ENCODE measurements at places on chromosomes 16 and 17.

GRCh38 chr17:12098568-12098967 lies 77.9 kb downstream of the MAP2K4 start:
- no peak for DNase-seq

- DNase-seq: no peak
Observed at GRCh38 chr17:66379996-66380395, 77.6 kb downstream of the PRKCA start.

- DNase-seq: no peak
Observed at GRCh38 chr17:14228903-14229302, 7.8 kb downstream of the CDRT15 start.

DNA sequence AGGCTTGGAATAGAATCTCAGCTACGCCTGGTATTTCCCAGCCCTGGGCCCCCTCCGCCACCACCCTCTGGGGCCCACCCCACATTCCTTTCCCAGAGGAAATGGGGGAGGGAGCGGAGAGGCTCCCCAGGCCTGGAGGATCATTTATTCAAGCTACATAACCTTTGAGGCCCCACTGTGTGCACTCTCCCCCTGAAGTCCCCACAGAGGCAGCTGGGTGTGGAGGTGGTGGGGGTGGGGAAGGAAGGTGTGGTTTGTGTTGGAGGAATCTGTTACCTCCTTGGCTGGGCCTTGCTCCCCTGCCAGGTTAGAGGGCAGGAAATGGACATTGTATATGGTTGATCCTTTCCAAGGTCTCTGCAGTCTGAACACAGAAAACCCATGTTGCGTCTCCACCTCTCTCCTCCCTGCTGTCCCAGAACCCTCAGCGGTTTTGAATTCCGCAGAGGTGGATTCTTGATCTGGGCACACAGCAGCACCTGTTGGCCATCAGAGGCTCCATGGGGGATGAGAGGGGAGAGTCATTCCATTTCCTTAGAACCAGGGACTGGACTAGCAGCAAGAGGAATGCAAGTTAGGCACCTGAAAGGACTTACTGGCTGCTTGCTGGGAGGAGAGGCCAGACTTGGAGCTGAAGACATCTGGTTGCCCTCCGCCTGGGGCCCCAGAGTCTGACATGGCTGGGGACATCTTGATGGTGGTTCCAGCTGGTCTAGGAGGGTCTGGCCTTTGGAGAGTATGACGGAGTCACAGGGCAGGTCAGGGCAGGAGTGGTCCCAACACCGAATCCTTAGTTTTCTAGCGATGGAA lies 23.0 kb downstream of the ARHGAP23 start:
- DNase-seq: no peak

DNA sequence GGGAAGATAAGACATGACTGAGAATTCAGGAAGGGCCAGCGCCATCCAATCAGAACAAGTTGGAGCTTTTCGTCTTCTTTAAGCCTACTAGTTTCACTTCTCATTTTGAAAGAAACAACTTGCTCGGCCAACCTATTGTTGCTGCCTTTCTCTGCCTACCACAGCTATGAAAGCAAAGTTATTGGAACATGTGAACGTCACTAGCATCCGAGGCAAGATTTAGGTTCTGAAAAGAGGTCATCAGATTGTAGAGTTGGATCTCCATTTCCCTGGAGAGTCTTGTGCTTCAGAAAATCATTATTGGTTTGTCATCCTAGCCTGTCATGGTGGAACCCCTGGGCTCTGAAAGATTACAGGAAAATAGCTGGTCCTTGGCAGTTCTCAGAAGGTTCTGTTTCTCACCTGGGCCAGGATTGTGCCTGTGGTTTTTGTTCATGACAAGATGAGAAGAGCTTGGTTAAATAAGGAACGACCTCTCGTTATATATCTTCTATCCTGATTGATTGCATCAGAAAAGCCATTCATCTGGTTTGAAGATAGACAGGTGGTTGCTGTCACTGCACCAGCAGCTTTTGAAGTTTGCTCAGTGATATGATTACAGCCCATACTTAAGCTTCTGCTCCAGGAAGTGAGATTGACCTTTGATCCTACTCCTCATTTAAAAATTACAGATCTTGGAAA lies 25.3 kb downstream of the CDH13 start:
- no peak for DNase-seq

DNA sequence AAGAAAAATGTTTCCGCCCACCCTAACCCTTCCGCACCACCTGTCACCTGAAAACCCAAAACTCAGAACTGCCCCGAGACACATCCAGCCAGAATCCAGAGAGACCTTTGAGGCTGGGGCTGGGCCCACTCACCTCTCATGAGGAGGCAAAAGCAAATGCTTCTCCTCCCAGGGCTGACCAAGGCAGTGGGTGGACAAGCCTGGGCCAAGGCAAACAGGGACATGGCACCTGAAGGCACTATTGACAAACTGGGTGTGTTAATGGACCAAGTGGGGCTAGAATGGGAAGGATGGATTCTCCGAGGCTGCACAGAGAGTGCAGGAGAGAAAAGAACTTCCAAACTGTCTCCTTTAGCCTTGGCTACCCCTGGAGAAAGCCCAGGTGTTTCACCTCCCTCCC lies 54.4 kb downstream of the SOX9 start:
- DNase-seq: no peak

DNA sequence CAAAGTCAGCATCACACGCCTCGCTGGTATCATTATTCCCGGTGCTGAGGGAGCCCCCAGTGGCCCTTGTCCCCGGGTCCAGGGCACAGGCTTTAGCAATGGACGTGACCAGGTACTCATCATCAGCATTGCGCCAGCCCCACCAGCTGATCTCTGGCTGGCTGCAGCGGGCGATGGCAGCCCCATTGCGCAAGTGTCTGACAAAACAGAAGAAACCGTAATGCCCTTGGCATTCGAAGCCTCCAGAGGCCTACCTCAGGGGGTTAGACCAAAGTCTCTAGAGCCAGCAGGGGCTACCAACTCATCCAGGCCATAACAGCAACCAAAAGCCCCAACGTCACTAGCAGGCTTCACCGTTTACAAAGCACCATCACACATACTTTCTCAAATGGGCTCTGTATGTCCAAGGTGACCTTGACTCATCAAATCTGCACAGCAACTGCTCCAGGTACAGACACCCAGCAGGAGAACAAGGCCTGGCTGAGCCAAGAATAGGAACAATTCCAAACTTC lies 7.3 kb downstream of the MTMR4 start:
- no peak for DNase-seq

DNA sequence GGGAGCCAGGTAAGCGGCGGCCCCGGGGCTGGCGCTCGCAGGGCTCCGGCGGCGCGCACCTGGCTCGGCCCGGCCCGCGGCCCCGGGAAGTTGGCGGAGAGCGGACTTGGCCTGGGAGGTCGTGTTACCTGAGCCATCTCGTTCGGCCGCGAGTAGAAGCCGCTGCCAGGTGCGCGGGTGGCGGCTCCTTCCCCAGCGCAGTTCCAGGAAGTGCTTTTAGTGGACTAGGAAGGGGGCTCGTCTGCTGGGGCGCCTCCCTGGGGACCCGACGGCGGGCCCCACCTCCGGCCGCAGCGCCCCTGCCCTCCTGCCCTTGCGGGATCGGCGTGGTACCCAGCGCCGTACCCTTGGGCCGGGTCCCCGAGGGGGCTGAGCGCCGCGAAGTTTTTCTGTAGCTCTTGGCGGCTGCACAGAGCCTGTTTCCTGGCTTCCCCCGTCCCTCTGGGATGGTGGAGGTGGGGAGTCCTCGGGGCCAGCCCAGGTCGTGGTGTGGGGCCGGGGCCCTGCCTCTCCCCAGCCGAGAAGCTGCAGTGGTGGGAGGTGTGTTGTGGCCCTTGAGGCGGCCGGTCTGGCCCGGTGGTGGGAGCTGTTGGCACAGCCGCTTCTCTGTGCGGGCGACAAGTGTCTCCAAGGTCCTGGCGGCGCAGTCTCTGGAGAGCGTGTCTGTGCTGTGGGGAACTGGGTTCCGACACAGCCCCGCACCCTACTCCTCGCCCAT lies 96.9 kb downstream of the RAB11FIP4 start:
- DNase-seq: no peak

- peak; percentile 0 for DNase-seq
Observed at GRCh38 chr16:85387171-85387507, 226.0 kb upstream of the GSE1 start.

DNA sequence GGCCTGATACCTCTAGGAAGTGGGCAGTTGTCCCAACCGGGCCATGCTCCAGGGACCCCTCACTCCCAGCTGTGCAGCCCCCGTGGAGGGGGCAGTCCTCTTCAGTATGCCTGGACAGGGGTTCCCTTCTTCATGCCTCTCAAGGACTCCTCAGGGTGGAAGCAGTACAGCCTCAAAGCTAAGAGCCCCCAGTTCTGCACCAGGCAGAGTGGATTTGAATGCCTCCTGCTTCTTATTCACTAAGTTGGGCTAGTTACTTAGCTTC lies 23.9 kb upstream of the ST6GALNAC1 start:
- no peak for DNase-seq

DNA sequence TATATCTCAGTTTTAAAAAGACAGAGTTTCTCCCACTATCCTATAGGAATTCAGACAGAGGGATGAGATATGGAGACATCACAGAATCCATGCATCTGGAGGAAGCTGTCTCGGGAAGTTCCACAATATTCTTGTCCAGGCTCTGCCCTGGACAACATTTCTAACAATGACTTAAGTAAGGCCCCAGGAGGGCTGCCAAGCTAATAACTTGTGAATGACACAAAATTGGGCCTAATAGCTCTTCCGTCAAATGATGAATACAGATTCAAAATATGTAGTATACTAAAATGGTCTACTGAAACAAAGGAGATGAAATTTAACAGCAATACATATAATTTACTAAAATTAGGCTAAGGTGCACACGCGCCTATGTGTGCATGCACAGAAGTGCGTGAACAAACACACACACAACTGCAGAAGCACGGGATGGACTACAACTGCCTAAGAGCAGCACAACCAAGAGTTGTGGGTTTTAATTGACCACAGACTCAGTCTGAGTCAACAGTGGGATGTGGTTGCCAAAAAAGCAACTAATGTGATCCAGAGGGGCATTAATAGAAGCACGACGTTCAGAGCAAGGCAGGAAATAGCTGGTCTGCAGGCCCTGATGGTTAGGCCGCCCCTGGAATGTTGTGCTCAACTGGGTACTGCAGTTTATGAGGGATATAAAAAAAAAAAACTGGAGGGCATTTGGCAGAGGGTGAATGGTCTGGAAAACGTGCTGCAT lies 26.3 kb upstream of the HS3ST2 start:
- DNase-seq: no peak

- DNase-seq: peak; percentile 42
Observed at GRCh38 chr17:27581016-27581415, 50.0 kb upstream of the LGALS9 start.

DNA sequence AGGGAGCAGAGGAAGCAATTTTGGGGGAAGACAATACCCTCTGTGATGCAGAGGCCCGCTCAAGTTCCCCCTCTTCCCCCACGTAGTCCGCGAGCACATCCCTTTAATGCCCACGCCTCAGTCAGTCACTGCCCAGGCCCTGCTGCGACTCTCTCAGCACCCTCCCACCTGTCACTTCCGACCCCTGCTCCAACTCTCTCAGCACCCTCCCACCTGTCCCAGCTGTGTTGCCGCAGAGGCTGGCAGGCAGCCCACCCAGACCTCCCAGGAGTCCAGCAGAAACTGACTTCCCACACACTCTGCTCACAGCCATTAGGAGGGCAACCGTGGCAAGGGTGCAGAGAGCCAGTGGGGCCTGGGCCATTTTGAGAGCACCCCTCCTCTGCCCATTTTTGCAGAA lies 92.7 kb downstream of the WSCD1 start:
- no peak for DNase-seq

DNA sequence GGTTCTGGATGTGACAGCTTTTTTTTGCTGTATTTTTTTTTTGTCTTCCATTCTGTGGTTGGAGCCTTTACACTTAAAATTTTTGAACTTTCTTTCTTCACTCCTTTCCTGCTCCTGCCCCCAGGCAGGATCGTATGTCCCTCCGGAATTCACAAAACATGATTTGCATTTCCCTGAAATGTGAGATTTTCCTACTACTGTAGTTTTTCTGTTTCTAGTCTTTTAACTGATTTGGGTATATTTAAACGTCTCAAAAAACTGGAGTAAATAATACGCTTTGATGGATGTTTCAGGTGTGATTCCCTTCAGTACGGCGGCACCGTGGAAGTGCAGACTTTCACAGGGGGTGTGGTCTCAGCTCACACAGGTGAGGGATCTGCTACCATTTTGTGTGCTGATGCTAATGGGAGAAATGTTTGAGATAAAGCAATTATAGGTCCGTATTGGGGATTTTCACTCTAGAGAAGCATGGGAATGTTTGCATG lies 686 bp downstream of the SRCAP start:
- no peak for DNase-seq

DNA sequence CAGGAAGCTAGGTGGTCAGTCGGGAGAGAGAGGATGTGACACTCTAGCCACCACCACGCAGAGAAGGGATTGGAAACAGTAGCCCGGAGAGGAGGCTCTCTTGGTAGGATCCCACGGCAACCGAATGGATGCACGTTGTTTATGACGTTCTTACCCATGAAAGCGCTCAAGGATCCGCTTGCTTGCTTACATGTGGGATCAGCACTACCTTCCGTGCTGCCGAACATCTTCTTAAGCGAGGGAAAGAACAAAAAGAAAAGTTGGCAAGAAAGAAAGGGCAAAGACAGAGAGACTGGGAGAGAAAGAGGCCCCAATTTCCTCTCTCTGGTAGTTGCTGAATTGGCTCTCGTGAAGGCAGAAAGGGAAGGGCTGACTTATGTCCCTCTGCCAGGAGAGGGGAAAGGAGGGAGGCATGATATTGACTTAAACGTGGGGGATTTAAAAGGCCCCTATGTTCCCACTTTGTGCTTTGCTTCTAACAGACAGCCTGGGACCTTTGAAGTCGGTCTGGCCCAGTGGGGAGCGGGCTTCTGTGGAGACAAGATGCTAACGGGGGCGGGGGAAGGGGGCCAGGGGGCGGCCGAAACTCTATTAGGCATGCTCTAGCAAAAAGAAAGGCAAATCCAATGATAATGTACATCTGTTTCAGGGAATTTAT lies 35.4 kb downstream of the SNX20 start:
- DNase-seq: no peak

- peak; percentile 26 for DNase-seq
Observed at GRCh38 chr17:82100502-82101298, 2.7 kb upstream of the FASN start.

DNA sequence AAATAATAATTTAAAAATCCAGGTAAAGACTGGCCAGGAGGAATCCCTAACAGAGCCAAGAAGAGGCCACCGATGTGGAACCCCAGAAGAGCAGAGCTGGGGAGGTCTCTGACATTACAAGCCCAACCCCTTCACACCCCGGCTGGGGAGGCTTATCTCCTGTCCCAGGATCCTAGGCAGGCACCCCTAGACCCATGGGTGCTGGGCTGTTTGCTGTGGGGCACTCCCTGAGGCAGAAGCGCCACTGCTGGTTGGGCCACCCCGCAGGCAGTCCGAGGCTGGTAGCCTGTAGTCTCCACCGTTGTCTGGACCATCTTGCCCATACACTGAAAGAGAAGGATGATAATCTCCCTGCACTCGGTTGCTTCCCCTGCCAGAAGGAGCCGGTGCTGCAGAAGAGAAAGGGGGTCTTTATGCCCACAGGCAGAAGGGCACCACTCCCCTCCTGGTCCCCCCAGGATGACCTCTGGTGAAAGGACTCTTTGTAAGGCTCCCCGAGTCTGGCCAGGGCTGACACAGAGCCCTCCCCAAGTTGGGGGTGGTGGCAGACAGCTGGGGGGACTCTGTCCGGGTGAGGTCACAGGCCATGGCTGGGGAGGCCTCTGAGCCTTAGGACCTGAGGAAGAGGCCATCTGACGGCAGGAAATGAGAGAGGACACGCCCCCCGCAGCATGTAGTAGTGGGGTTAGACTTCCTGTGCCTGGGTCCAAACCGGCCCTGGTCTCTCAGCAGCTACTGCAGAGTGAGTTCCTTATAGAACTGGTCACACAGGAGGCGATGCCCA lies 34.2 kb downstream of the CFAP20 start:
- DNase-seq: no peak

- no peak for DNase-seq
Observed at GRCh38 chr16:70744366-70744765, 56.6 kb downstream of the VAC14 start.
